T follicular helper cell (primary cell): ENCODE measurements at places on chromosomes 5 and 9.

DNA sequence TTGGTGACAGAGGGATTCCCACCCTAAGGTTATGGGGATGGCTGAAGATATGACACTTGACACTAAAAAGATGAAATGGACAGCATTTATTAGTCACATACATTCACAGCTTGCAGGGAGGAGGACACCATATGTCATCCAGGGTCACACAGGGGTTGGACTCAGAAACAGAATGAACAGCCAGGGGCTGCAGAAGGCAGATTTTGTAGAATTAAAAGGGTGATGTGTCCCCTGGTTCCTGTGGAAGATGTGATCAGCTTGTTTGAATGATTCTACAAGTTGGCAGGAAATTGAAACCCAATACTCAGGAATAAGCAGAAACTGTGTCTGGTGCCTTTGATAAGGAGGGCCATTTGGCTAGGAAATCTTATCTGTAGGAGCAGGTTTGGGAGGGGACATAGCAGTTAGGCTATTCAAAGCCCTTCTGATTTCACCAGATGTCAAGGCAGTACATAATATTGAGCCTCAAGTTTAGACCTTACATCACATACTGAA, 102.3 kb upstream of the GRIN3A start:
- DNase-seq: no peak

- no peak for DNase-seq
These were observed 7.6 kb downstream of the HACD4 start for GRCh38 chr9:21023861-21024260.

- DNase-seq: no peak
These were observed 219.4 kb downstream of the MSX2 start for GRCh38 chr5:174943785-174944184.

DNA sequence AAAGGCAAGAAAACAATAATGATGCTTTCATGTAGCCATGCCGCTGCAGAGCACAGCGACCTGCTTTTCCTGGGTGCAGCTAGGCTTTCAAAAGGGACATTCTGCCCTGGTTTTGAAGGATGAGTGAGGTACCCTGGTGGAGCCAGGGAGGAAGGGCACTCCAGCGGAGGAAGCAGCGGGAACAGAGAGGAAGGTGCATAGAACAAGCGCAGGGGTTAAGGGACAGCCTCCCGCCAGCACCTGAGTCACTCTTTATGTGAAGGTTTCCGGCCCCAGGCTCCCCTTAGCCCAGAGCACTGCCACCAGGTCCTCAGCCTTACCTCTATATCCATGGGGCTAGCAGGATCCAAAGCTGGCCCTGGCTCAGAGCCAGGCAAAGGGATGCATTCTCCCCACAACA, 221.1 kb downstream of the CDK5RAP2 start:
- no peak for DNase-seq
